ENCODE measurements at places on chromosomes 6 and 20.
A peak's percentile ranks its signal among the peaks of the same experiment; 100 is the strongest.

DNA sequence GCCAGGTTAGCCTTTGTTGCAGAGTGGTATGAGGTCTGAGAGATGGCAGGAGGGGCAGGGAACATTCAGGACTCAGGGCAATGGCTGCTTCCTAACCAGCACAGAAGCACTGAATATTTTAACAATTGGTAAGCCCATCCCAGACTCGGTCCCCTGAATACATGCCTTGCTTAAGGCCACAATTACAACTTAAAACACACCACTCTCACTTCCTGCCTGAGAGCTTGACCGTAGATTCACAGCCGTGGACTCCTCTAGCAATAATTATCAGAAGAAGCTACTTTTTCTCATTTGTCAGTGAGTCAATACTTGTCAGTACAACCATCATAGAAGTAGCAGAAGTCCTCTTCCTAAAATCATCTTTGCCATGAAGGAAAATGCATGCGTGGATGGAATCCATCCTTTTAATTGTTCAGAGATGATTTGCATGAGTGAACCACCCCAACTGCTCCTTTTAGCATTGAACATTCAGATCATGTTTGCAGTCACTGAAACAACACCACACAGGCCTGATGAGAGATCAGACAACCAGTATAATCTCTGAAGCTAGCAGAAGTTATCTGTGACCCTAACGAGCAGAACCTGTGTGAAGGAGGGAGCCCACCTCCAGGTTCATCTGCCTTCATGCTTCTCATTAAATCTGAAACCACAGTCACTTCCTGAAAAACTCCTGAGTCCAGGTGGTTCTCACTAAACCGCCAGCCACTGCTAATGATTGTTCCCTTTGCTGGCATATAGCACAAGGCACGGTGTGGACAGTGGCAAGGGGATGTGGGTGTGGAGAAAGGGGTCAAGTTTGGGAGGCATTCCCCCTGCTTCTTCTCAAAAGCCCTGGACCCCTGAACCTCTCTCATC is 333.9 kb upstream of the CNR1 start:
- no peak for DNase-seq

DNA sequence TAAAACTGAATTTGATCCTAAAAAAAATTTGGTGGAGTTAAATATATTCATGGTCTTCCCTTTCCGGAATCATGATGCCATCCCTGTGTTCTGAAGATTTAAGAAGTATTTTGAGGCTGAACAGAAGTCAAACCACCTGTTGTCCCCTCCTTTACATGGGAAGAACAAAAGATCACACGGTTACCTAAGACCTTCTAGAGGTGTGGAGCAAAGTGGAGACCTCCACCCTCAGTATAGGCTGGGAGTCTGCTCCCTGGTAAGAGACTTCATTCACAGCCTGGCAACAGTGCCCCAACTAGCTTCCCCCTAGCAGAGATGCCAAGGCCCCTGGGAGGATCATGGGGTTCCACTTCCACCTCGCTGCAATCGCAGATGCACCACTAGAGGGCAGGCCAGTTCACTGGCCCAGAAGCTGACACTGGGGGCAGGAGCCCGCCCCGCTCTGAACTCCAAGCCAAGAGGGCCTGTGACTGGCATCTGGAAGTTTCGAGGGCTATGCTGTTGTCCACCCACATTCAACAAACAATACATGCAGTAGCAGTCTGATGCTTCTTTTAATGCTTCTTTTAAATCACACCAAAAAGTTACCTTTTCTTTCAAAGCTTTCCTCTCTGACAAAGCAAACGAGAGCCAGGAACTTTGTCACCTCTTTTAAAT is 19.5 kb upstream of the UBE2J1 start:
- peak; percentile 87 for DNase-seq

DNA sequence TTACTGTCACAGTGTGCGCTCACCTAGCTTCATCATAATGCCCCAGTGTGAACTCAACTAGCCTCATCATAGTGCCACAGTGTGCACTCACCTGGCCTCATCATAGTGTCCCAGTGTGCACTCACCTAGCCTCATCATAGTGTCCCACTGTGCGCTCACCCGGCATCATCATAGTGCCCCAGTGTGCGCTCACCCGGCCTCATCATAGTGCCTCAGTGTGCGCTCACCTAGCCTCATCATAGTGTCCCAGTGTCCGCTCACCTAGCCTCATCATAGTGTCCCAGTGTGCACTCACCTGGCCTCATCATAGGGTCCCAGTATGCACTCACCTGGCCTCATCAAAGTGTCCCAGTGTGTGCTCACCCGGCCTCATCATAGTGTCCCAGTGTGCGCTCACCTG is 10.6 kb downstream of the TMEM242 start:
- no peak for DNase-seq

DNA sequence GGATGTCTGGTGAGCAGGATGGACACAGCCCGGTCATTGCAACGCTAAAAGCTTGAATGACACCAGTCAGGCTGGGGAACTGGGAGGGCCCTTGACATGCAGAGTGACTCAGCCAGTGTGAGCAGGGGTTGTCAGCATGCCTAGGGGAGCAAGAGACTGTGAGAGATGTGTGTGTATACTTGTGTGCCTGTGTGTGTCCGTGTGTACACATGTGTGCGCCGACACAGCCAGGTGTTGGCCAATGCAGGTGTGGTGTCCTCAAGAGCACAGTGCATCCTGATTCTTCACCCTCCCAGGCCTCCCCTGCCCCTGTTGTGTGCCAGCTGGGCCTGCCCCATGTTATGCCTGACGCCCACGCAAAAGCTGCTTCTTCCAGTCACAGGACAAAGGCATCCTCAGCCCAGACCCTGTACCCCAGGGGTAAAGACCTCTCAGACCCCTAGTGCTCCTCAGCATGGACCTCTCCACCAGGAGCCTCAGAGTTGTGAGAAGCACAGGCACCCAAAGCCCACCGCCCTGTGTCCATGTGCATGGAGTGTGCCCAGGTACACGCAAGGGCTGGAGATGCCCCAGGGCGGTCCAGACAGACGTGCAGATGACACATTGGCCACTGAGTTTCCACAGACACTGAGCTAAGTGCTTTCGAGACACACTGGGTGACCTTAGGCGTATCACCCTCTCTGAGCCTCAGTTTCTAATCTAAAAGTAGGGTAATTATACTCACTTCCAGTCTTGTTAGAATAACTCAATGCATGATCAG is 16.6 kb downstream of the NRSN2 start:
- DNase-seq: no peak

DNA sequence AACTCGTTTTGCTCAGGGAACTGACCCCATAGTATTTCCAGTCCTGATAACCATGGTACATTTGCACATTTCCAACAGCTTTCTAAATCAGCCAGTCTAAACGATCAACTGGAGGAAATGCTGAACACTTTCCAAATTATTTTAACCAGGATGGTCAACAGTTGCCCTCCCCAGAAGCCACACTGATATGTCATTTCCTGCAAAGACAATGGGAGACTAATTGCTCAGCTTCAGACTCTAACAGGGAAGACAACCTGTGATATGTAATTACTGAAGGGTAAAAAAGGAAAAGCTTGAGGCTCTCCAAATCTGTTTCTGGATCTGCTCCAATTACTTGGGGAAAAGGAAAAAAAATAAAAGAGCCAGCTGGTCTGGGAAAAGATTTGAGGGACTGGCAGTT is 88.8 kb downstream of the FYN start:
- no peak for DNase-seq

DNA sequence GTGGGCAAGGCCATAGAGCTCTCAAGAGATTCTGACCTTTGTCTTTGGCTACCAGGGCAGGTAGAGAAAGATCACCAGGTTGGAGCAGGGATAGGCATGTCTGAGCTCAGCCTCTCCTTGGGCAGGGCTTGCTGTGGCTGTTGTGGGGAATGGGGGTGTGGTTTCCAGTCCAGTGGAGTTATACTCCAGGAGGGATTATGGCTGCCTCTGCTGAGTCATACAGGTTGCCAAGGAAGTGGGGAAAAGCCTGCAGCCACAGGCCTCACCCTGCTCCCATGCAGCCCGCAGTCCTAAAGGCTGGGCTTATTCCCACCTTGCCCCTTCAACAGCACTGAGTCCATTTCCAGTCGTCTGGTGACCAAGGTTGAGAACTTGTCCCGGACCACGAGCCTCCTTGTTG is 21.9 kb downstream of the MEP1A start:
- DNase-seq: no peak

GRCh38 chr6:72421387-72421786 is 200.5 kb upstream of the KCNQ5 start:
- DNase-seq: no peak

DNA sequence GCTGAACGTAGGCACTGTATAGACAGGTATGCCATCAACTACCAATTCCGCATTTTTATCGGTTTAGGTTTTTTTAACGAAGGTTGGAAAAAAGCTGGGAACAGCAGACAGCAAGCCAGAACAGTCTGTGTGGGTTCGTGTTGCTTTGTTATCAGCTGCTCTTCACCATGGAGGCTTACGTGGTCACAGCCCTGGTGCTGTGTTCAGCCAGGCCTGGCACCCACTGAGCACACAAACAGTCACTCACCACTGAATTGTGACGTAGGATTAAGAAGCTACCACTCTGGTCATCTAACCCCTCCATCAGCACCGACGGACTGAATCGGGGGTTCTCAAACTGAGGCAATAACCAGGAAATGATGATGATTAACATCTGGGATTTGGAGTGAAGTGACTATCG is 13.2 kb downstream of the FAM210B start:
- DNase-seq: no peak

- no peak for DNase-seq
These were observed 63.9 kb downstream of the KCNS1 start for GRCh38 chr20:45037050-45037449.

DNA sequence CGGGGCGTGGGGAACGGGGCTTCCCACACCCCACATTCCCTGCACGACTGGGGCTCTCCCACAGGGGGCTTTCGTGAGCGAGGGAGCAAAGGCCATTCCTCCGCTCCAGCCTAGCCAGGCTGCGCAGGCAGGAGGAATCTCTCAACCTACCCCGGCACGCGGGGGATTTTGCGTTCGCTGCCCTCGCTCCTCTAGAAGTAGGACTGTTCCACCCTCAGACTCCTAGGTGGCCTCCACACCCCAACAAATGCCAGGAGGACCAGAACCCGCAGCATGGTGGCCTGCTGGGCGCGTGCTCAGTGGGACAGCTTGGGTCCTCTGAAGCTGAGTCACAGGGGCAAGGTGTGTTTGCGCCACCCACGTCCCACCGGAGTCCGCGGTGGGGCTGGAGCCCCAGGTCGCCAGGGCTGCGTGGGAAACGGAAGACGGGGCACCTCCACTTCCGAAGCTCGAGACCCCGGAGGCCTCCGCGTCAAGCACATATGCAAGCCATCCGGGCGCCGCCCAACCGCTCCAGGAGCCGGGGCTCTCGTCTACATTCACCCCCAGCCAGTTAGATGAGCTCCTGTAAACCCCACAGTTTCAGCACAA is 1938.5 kb upstream of the DEFB115 start:
- DNase-seq: no peak

GRCh38 chr20:32972181-32973076 is 31.8 kb downstream of the SUN5 start:
- peak; percentile 77 for DNase-seq

DNA sequence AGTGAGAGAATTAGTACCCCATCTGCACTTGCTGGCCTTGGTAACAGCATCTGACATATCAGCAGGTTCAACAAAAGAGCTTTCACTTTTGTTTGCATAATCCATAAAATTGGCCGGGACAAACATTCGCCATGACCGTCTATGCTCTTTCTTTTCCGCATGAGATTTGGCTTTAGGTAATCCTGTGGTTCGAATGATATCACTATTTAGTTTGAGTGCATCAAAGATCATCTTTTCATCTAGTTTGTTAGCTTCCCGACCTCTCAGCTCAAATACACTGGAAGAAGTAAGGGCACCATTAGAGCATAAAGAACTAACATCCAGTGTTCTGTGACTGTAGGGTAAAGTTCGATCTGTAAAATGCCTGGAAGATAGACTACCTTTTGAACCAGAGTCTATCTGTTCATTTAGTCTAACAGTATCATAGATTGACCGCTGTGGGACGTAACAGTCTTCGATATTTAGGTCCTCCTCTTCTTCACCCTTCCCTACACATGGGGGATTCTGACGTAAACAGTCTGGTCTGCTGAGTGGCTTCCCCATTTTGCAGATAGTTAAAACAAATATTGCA is 101.6 kb downstream of the DST start:
- DNase-seq: no peak

- no peak for DNase-seq
These were observed 52.6 kb downstream of the BMP5 start for GRCh38 chr6:55822815-55823214.

- DNase-seq: no peak
These were observed 82.7 kb downstream of the EPM2A start for GRCh38 chr6:145652572-145652971.

DNA sequence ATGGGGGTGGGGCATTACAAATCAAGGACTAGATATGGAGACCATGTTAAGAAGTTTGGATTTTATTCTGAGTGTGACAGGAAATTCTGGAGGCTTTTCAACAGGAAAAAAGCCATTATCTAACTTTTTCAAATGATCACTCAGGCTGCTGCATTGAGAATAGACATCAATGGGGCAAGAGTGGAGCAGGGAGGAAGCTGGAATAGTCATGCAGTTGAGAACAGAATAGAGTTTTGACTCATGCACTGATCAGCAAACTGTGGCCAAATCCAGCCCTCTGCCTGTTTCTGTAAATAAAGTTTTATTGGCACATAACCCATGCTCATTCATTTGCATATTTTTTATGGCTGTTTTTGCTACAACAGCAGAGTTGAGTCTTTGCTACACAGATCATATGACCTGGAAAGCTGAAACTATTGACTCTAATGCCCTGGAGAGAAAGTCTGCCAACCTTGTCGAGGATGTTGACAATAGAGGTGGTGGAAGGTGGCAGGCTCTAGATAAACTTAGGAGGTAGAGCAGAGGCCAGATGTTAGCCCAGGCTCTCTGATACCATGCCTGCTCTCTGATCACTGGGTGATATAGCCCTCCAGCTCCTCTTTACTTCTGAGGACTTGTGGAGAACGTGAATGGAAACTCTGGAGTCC is 441.8 kb downstream of the PTPRT start:
- no peak for DNase-seq

DNA sequence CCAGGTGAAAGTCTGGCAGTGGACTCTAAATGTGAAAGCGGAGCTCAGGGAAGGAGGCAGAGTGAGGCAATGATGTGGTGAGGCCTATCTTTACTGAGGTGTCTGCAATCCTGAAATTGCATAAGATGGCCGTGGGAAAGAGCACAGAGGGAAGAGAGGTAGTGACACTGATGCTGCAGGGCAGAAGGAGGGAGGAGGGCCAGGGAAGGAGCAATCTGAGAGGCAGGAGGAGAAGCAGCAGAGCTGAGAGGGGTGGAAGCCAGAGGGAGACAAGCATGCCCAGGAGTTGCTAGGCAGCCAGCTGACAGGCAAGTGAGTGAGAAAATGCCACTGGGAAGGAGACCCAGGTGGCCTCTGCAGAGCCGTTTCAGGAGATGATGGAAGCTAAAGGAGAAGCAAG is 97.4 kb upstream of the CNR1 start:
- DNase-seq: no peak
